Calu3 (cell line): ENCODE measurements at places on chromosomes 7 and 10.

GRCh38 chr7:37320848-37321468, 127.7 kb downstream of the ELMO1 start:
- no peak for DNase-seq

GRCh38 chr10:122861711-122862161, 16.1 kb upstream of the CUZD1 start:
- DNase-seq = no peak

GRCh38 chr10:50809596-50809995, 69.9 kb downstream of the ASAH2B start:
- DNase-seq = no peak

DNA sequence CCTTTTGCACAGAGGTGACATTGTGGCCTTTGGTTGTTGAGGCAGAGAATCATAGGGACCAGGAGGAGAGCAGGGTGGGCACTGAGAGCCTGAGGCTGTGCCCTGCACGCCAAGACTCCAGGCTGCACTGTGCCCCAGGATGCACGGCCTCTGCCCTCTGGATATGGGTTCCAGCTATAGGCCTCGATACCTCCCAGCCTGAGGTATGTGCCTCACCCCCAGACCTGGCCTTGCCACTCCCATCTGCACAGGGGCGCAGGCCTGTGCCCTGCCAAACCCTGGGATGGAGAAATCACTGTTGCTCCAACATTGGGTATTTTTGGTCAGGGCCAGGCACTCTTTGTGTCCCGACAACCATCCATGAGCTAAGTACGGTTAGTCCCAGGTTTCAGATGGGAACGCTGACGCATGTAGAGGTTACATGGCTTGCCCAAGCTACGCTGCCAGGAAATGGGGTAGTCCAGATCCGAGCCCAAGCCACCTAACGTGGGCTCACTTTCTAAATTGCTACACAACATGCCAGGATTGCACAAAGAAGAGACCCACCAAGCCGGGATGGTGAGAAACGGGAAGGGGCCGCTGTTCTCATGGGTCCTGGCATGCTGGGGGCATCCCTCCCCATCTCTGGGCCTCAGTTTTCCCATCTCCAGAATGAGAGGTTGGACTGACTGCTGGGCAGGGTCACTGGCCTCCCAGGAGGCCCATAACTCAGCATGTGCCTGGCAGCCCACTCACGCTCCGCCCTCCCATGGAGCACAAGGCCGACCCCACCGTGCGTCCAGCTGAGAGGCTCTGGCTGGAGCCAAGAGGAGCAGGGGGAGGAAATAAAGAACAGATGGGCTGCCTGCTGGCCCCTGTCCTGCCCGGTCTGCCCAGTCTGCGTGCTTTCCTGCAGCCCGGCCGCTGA, 44.2 kb downstream of the ZCCHC24 start:
- DNase-seq = no peak

DNA sequence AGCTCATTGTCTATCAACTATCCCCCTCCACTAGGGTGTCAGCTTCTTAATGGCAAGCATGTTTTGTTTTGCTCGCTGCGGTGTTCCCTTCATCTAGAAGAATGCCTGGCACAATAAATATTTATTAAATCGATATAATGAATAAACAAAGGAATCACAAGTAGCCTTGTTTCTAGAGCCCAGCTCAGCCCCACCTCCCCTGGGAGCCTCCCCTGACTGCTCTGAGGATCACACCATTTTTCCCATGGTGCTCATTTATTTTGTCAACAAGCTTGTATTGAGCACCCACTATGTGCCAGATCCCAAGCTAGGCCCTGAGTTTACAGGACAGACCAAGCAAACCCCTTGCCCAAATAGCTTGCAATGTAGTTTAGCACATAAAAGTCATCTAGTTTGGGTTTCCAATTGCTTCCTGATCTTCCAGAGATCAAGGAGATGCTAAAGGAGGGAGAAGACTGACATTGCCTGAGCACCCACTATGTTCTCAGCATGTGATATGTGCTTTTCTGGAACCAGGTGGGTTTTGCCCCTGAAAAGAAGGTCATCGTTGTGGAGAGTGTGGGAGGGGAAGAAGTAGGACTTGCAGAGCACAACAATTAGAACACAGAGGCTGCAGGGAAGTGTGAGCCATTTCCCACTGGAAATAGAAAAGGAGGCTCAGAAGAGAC, 42.3 kb upstream of the GPAM start:
- DNase-seq = no peak

GRCh38 chr10:115953281-115953680, 319.7 kb downstream of the GFRA1 start:
- DNase-seq = no peak

- no peak for DNase-seq
Observed at GRCh38 chr7:126723966-126724544, 528.7 kb downstream of the GRM8 start.

DNA sequence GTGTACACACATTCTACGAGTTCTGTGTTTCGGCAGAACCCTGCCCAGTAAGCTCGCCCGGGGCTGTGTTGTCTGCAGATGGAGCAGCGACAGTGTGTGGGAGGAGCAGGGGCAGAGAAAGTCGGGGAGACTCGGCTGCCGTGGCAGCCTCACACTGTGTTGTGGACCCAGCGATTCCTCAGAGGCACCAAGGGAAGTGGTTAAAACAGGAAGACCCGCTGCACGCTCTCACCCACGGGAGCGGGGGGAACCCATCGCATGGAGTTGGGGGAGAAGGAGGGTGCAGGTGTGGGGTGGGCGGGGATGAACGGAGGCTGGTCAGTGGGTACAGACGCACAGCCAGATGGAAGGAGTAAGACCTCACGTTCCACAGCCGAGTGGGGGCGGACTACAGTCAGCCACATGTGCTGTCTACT, 250.2 kb downstream of the ELFN1 start:
- no peak for DNase-seq

GRCh38 chr7:1539181-1539881, 8.8 kb downstream of the MAFK start:
- DNase-seq = no peak

DNA sequence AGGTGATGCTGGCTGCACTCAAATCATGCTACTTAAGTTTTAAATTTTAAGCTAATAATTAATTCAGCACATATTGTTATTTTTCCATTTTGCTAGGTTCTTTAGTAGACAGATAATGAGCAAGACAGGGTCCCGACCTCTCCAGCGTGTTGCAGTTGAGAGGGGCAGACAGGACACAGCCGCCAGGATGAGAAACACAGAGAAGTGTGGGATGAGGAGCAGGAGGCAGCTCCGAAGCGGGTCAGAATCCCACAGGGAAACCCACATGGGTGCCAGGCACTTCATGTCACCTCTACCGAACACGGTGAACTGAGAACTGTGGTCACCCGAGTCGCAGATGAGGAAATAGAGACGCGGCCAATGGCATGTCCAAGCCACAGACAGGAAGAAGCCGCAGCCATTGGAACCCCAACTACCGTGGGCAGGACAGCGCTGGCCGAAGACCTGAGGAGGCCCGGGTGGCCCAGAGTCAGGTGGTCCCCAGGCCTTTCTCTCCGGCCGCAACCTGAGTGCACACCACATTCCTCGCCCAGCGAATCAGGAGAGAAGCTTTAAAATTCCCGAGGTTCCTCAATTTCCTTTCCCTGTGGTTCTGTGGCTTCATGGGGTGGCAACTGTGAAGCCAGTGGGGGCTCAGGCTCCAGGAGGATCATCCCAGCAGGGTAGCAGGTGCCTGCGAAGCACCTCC, 213.0 kb downstream of the DNAJB6 start:
- no peak for DNase-seq

GRCh38 chr7:128266883-128267594, 26.0 kb downstream of the LEP start:
- peak; percentile 43 for DNase-seq

DNA sequence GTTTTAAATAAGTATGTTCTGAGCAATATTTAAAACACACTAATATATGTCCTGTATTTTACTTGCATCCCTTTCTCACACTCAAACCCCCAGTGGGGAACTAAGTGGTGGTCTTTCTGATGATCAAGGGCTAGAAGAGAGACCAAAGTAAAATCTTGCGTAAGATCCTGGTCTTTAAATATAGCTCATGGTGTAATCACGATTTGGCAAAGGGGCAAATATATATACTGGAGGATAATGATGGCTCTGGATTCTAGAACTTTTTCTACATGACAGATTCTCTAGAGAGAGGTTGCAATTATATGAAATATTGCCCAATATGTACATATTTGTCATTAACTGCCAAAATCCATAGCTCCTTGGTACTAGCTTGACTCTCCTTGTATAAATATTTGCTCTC, 438.3 kb downstream of the NXPH1 start:
- DNase-seq = no peak

DNA sequence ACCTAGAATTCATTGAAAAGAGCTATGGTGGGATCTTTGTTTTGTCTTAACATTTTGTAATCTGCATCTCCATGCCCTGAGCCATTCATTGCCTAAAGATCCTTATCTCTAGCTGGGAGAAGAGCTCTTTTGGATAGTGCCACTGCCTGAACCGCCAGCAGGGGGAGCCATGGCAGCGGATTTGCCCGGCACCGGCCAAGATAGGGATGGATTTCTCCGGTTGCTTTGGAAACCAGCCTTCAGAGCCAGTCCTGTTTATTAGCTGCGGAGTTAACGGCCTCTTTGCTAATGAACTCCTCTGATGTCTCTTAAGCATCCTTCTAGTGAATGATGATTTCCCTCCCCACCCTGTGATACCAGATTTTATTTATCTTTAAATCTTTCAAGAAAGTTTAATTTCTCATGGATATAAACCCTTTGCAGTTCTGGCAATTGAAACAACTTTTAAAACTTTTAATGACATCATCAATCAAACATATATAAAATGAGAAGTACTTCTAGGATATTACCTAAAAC, 58.2 kb upstream of the LYZL2 start:
- peak; percentile 92 for DNase-seq

- DNase-seq = no peak
Observed at GRCh38 chr7:17104419-17104818, 194.0 kb upstream of the AHR start.

- no peak for DNase-seq
Observed at GRCh38 chr10:128981881-128982615, 485.0 kb upstream of the MGMT start.

GRCh38 chr7:27212497-27213432, 12.9 kb upstream of the HOXA13 start:
- no peak for DNase-seq

DNA sequence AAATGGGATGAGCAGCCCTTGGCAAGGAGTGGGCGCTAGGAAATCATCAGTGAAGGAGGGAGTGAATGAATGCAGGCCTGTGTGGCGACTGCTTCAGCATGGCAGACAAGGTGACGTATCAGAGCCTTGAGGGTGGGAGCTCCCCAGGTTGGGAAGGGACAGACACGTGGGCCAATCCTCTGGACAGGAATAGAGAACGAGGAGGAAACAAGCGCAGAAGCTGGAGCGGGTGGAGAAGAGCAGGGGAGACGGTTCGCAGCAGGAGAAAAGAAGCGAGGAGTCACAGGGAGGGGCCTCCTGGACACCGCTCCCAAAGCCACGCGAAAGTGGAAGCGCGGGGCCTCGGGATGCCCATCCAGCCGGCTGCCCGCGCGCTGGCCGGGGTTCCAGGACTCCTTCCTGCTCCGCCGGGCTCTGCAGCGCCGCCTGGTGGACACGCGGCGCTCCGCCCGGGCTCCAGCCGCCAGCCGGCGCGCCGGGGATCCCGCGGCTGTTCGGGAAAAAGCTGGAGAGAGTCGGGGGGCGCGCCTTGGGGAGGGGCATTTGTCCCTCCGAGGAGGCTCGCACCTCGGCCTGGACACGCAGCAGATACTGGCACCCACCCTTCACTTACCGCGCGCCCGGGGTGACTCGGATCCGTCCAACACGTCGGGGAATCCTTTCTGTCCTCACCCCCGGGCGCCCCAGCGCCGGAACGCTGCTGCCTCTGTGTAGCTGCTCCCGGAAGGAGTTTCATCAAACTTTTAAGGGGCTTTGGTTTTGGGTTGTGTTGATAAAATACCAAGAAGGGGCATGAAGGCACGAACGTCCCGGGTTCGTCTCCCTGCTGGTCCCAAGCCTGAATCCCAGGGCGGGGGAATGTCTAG, 6.3 kb downstream of the ZNF503 start:
- DNase-seq = no peak

DNA sequence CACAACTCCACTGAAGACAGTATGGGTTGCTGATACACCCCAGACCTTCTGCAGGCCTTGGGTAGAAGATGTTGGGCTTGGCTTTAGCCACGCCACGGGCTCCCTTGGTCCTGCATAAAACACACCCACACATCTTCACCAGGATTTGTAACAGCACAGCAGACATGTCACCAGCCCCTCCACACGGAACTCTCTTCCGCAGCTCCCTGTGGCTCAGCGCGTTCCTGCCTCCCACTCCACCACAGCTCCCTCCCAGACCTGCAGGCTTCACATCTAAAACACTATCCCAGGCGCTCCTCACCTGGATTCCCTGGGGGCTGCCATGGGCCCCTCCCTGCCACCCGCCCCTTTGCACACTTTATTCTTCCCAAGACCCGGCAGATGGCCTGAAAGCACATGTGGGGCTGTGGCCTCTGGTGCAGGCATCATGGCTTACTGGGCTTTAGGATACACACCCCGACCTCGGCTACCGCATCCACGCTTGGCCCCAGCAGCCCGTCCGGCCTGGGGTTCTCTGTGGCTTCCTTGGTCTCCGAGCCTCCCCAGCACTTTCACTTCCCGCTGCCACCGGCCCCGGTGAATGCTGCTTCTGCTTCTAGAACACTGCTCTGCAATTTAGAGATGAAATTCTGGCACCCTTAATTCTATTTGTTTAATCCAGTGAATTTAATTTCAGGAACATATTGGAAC, 432.9 kb downstream of the DNAJB6 start:
- DNase-seq = no peak

- DNase-seq = no peak
Observed at GRCh38 chr10:87656431-87657072, 3.1 kb upstream of the PAPSS2 start.

GRCh38 chr7:142862351-142862750, 7.5 kb downstream of the EPHB6 start:
- no peak for DNase-seq

DNA sequence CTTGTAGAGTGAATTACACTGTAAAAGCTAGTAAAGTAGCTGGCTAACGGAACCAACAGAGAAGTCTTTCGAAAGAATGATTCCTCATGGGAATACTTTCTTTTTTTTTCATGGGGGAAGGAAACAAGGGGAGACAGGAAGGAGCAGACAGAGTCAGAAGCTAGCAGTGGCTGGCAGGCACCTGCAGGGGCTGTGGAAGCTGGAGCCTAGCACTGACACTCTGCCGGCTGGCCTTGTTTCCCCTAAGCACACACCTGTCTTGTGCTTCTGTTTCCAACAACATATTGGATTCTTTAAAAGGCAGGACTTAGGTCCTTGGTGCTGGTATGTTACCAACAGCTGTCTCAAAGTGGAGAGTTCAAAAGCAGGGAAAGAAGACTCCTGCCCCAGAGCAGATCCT, 24.7 kb downstream of the NOD1 start:
- DNase-seq = no peak
